ENCODE measurements at places on chromosomes 3 and 15. TPM values are rescaled to one million over a fixed set of nuclear protein-coding genes. Genes with fewer than 3 reads are reported as not detected.

NTRK3 gene
- 8.5 TPM for polyA plus RNA-seq

GOLGA6L7 gene
- 1.1 TPM for polyA plus RNA-seq

SENP8 gene
- polyA plus RNA-seq, result 4.1 TPM

DCUN1D1 gene
- polyA plus RNA-seq, result 45.5 TPM

DPPA4 gene
- 2.1 TPM for polyA plus RNA-seq
